Stimulated activated CD8-positive, alpha-beta memory T cell treated with anti-CD3 and anti-CD28 coated beads, Interleukin-15, amount 100 ng/mL, for 48 hours (primary cell): ENCODE measurements at places on chromosomes 12 and 14.

GRCh38 chr14:58533446-58533845 lies 104.3 kb upstream of the DACT1 start:
- no peak for DNase-seq

DNA sequence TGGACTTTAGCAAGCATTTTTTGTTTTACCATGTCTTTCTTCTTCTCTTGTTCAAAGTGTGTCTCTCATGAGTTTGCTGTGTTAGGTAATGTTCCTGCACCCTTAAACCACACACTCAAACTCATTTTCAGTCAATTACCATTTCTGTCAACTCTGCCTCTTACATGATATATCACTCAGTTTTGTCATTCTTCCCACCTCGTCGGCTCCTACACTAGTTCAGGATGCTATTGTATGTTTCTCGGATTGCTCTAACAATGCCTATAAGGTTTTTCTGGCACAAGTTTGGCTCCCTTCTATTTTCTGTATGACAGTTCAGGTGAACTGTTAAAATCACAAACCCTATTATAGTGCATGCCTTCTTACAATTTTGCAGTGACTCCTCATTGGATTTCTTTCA lies 260.8 kb upstream of the NAV3 start:
- no peak for DNase-seq

- DNase-seq: no peak
Measured at GRCh38 chr14:94386085-94387031, 2.0 kb downstream of the SERPINA1 start.

- DNase-seq: peak; percentile 19
Measured at GRCh38 chr14:73567951-73568885, 795 bp upstream of the ACOT2 start.

GRCh38 chr14:29587761-29588470 lies 339.7 kb downstream of the PRKD1 start:
- DNase-seq: no peak

- no peak for DNase-seq
Measured at GRCh38 chr12:68880660-68881325, 52.2 kb downstream of the CPM start.

DNA sequence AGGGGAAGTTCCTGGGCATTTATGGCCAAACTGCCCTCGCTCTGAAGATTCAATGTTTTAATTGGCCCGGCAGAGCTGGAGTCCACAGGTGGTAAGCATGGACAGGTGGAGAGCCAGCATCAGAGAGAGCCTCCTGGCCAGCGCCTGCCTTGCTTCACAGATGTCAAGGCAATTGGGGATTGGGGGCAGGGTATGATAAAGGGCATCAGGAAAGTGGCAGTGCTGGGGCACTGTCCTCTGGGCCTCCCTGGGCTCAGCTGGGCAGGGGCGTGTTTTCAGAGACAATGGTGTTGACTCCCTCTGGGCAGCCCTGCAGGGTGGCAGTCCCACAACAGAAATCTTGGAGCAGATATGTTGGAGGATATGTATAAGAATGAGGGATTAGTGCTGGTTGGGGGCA lies 237.3 kb downstream of the CACNA1C start:
- no peak for DNase-seq

GRCh38 chr12:89393551-89394121 lies 41.3 kb upstream of the DUSP6 start:
- DNase-seq: no peak

DNA sequence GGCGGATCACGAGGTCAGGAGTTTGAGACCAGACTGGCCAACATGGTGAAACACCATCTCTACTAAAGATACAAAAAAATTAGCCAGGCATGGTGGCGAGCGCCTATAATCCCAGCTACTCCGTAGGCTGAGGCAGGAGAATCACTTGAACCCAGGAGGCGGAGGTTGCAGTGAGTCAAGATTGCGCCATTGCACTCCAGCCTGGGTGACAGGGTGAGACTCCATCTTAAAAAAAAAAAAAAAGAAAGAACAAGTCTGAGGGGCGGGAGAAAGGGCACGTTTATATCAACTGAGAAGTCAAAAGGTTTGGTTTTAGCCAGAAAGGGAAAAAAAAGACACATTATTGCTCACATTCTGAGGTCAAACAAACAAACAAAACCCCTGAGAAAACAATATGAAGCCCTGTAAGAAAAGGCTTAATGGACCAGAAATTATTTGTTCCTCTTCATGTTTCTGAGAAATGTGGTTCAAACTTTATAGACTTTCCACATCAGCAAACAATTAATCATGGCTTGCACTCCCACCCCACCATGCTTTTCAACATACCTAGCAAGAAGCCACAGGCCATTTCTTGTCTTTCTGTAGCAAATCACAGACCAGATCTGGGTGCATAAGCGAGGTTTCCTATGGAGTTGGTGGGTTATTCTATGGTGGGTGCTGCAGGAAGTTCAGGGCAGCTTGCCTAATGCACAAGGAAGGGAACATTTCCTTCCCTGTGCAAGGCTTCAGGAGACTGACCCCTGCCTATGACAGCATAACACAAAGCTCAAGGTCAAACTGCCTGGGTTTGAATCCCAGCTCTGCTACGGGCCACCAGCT lies 80.1 kb downstream of the SSPN start:
- DNase-seq: no peak

DNA sequence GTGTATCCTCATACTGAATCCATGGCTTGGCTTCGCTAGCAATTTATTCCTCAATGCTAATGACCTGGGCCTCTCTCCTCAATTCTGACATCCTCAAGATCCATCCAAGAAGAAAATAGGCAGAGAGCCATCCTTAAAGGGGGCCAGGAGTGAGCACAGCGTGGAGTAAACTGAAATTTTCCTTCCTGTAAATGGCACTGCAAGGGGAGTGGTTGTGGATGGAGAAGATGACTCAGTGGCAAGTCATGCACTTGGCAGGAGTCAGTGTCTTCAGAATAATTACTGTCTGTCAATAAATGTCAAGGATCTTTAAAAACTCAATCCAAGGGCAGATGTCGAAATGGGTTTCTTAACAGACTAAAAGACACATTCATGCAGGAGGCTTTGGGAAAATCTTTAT lies 88.0 kb upstream of the TMEM132C start:
- DNase-seq: no peak

DNA sequence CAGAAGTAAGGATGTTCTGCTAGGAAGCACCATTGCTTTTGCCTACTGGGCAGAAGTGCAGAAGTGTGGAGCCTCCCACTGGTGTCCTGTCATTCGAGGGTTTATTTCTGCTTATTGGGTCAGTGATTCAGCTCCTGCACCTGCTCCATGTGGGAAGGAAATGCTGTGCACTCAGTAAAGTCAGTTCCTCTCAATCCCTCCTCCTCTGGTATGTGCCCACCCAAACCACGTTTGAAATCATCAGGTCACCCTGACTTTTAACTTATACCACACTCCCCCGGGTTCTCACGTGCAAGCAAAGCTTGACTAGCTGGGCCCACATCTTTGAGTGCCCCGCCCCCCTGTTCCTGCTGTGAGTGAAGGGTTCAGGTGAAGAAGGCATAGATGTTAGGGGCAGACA lies 223.7 kb downstream of the CHST11 start:
- no peak for DNase-seq

GRCh38 chr12:77722536-77722935 lies 108.2 kb upstream of the NAV3 start:
- DNase-seq: no peak

DNA sequence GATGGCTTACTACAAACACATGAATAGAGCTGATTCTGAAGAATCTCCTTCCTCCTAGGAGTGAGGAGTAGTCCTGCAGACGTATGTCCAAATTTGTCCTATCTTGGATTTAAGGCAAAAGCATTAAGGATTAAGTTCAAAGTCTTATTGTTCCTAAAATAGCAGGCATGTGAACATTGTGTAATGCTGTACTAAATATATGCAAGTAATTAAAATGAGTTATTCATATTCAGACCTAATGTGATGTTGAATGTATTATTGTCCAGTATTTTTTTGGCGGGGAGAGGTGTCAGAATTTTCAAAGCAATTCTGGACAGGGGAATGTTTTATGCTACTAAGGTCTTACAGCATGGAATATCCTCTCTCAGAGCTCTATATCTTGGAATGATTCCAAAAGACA lies 60.7 kb upstream of the STK38L start:
- no peak for DNase-seq

- no peak for DNase-seq
Measured at GRCh38 chr14:30790827-30791226, 83.5 kb upstream of the COCH start.

DNA sequence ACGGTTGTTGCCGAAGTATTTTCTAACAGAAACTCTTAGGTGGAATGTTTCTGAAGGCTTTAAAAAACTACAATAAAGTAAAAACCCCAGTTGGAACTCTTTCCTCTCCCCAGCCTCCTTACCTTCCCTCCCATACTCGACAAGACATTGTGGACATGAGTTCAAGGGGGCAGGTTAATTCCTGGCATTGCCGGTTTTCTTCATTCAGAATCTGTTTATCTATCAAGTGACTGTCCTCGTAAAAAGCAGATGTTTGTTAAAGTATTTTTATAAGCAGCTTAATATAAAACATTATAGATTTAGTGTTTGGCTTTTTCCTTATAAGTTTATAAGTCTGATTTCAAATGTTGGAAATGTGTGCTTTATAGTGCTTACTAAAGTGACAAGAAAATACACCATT lies 30.7 kb downstream of the PARP11 start:
- no peak for DNase-seq

- DNase-seq: no peak
Measured at GRCh38 chr14:77000340-77001270, 27.9 kb downstream of the IRF2BPL start.

DNA sequence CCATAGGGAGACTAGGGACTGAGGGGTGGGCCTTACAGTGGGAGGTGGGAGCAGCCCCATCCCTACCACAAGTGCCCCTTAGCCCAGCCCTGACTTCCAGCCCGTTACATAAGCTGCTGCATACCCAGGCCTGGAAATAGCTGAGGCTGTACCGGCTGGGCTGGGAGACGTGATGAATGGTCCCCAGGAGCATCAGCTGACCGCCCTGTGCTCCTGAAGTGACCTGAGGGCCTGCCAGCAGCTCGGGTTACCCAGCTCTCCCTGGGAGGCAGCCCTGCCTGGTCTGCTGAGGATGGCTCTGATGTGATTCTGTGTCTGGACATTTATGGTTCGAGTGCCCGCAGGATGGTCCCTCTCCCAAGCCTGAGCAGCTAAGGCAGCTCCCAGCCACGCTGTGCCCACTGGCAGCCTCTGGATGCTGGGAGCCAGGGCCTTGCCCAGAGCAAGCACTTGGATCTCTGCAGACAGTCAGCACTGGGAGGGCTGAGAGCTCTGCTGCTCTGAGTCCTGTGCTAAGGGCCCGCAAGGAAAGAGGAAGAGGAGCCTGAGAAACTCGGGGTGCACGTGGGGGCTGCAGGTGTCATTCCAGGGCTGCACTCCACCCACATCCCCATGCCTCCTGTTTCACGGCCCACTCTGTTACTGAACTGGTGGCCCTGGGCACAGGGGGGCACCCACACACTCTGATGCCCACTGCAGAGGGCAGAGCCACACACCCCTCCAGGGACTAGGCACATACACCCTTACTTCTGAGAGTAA lies 20.5 kb downstream of the TAMALIN start:
- DNase-seq: no peak

- no peak for DNase-seq
Measured at GRCh38 chr14:24944800-24945199, 105.1 kb downstream of the STXBP6 start.

DNA sequence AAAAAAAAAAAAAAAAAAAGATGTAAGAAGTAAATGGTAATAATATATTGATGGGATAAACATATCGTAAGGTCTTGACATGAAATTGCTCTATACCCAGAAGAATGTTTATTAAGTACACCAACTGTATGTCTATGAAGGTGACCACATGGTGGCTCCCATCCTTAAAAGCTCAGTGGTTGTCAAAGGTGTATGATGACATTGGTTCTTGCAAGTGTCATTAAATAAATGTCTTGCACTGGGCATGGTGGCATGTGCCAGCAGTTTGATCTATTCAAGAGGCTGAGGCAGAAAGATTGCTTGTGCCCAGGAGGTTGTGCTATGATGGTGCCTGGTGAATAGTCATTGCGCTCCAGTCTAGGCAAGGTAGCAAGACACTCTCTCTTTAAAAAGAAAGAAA lies 10.4 kb downstream of the CCT2 start:
- no peak for DNase-seq

DNA sequence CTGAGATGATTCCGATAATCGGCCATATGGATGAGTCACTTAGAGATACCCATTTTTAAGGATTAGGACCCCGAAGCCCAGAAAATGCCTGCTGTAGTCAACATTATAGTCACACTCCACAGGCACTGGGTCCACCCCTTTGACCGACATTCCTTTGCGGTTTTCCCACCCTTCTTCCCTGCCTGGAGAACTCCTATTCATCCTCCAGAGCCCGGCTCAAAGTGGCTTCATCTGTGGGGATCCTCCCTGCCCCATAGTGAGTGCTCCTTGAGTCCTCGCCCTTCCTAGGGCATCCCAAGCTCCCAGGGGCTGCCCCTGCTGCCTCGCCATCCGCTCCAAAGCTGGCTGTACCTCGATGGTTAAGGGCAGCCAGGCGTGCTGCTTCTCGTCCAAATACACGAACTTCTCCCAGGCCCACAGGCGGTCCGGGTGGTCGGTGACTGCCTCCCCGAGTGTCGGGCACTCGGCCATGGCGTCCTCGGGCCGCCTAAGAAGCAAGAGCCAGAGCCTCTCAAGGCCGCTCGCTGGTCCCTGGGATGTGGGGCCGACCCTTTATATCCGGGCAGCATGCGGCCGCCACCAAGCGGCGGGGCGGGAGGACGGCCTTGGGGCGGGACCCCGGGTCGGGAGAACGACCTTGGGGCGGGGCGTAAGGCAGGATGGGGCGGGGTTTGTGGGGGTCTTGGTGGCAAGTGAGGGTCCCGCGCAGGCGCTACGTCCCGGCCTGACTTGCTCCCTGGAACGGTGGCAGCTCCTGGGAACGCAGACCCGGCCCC lies at the start of gene TCL1A:
Gene TCL1A (minus strand): TSS at position 530 of the 776 bp plus-strand sequence. CDS start 59 bp downstream, at position 471.
- no peak for DNase-seq

DNA sequence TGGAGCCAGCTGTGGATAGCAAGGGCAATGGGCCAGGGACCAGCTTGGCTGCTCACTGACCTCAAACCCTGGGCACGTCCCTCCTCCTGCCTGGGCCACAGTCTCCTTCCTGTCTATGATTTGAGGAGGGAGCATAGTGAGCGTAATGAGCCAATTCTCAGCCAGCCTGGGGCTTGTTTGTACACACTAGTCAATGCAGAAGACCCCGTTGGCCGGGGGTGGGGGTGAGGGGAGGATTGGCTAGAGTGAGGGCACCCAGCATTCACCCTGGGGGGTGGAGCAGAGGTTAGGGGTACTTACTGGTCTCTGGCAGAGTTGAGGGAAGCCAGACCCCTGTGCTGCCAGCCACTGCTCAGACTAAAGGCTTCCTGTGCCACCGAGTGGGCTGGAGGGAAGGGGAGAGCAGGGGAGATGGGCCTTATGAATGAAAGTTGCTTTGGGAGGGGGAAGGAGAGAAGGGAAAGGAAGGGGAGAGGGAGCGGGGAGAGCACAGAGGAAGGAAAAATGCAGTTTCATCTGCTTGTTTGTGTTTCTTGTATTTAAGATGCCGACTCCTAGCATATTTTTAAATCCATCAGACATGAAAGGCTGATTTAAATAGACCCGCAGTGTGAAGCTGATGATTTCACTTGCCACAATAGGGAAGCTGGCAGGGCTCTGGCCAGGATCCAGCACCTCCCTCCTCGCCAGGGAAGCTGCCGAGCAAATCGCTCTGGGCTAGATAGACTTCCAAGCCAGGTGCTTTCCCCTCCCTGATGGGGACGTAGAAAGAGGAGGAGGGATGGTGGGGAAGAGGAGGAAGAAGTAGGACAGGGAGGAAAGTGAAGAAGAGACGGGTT lies 114.0 kb downstream of the PRMT8 start:
- no peak for DNase-seq
